RPMI7951 (cell line): ENCODE measurements at places on chromosomes 12 and 14.

DNA sequence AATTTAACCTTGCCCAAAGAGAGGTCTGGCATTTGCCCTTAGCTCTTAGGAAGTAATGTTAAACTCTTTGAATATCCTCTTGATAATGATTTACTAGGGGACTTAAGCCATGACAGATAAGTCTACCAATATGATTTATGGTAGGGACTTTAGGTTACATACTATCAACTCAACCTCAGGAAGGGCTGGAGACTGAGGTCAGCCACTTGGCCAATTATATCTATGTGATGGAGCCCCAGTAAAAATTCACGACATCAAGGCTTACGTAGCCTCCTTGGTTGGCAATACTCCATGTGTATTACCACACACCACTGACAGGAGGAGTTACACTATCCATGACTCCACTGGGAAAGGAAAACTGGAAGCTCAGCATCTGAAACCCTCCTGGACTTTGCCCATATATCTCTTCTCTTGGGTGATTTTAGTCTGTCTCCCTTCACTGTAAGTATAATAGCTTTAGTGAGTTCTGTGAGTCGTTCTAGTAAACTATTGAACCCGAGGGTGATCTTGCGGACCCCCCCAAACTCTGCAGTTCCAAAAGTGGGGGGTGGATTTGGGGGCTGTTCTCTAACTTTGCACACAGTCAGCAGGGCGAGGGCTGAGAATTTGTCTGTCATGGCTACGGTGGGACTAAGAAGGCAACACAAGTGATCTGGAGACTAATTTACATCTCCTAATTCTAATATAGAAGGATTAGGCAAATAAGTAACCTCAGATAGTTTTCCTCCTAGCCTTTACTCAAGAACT lies 62.3 kb downstream of the R3HDM2 start:
- DNase-seq, result no peak

DNA sequence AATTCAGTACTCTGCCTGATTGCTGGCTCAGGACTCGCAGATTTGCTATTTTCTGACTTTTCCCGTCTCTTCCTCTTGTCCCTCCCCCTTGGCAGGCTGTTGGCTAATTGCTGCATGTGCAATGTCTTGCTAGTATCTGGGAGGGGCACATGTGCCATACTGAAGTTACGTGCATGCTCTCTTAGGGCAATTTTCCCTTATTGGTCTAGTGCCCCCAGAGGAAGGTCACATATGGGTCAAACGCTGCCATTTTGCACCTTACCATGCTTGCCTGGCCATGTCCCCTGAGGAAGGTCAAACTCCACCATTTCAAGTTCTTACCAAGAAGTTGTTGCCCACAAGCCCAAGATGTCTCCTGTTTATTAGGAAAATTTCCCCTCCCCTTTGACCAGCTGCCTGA lies 13.9 kb upstream of the ERC1 start:
- DNase-seq, result no peak

- no peak for DNase-seq
These were observed 7.8 kb downstream of the PGF start for GRCh38 chr14:74947353-74948227.

DNA sequence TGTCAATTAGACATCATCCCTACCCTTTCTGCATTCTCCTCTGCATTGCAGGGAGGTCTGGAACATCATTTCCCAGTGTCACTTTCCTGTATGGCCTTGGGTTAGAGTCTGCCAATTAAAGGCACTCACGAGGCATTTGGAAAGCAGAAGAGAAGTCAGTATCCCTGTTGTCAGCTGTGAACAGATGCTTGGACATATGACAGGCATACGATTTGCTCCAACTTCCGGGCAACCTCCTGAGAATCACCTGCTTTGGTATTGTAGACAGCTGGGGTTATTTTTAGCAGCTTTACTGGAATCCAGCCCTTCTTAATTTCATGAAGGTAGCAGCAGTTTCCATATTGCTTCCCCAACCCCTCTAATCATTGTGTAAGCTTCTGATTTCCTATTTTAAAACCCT lies 88.7 kb upstream of the DHRS4 start:
- DNase-seq, result no peak

GRCh38 chr14:86057018-86057667 lies 527.2 kb downstream of the FLRT2 start:
- peak; percentile 3 for DNase-seq

GRCh38 chr14:36915081-36915480 lies 253.4 kb downstream of the PAX9 start:
- no peak for DNase-seq

- DNase-seq, result no peak
These were observed 34.8 kb downstream of the TMEM229B start for GRCh38 chr14:67453575-67454300.

GRCh38 chr12:2666846-2667245 lies 127.9 kb upstream of the FKBP4 start:
- no peak for DNase-seq

DNA sequence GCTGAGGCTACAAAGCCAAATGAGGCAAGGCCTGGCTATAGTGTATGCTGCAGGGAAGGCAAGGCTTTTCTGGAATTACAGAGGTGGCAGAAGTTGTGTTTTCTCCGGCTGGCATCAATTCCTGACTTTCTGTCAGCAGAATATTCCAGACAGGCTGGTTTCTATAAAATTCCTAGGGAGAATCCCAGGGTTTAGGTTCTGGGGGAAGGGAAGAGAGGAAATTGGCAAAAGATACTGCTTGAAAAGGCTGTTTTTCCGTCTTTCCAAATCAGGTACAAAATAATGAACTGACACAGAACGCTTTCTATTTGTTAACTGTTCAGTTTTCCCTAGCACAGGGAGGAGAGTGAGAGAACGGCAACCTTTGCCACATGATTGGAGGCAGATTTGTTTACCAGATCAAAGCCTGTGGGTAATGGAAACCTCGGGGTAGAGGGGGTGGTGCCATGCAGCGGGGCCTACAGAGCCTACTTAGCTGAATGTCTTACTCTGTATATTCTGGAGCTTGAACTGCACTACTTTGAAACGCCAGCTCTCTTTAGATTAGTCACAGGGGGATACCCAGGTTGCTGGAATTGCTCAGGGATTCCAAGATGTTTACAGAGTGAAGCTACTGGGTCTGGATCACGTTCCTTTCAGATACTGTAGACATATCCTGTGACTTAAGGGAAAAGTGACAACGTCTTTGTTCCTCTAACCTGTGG lies 65.8 kb upstream of the DACT1 start:
- peak; percentile 10 for DNase-seq

DNA sequence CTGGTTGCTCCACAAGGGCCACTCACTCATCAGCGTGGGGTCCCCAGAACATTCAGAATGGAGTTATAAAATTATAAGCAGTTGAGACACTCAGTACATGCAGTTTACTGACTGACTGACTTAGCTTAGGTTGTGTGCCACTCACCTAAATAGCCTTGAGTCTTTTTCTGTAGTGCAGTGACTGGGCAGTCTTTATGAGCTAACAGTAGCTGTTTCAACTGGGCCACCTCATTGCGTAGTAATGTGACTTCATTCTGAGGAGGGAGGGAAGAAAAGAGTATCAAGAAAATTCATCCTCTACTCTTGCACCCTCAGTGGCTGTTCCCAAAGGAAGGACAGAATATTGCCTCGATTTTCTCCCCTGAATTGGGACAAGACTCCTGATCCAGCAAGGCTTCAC lies 15.8 kb upstream of the NPFF start:
- no peak for DNase-seq
